ENCODE measurements at places on chromosomes 3 and 15.
A peak's percentile ranks its signal among the peaks of the same experiment; 100 is the strongest.

GRCh38 chr3:50205413-50206276 lies 574 bp downstream of the SLC38A3 start:
- no peak for DNase-seq

DNA sequence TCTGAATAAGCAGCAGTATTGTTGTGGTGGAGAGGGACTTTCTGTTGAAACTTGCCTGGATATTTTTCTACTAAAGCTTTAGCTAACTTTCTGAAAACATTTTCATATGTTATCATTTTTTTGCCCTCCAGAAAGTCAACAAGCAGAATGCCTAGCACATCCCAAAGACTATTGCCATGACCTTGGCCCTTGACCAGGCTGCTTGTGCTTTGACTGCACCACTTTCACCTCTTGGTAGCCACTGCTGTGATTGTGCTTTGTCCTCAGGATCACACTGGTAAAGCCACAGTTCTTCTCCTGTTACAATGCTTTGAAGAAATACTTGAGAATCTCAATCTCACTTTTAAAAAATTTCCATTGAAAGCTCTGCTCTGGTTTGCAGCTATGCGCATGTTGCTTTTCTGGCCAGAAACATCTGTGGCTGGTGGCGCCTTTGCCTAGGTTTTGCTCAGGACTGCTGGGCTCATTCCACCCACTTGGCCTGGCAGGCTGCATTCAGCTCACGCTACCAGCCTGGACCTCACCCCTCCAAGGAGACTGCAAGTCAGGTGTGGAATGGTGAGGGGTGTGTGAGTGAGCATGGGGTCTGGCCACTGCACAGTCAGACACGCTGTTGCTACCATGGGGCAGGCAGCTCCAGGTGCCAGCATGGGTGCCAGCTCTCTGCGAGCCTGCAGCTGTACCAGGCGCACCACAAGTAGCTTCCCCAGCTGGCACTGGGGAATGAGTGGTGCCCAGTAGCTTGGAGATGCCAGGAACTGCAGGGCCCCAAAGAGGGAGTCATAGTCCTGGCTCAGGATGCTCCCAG lies 89.8 kb upstream of the TNFSF10 start:
- no peak for DNase-seq

- DNase-seq: no peak
Measured at GRCh38 chr15:39479911-39480310, 101.0 kb upstream of the THBS1 start.

DNA sequence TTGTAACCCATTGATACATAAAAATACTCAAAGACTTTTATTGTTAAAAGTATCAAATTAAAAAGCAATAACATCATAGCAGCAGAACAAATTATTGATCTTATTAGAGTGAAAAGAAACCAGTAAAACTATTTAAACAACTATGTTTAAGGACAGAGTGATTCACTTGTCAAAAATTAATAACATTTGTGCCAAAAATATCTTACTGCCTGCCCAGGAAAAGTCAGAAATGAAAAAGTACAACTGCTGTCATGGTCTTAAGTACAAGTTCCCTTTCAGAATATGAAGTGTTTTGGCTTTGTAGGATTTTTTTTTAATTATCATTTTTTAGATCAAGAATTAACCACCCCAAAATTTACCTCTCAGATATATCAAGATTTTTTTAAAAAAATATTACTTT lies 3.4 kb downstream of the IFT57 start:
- DNase-seq: no peak

- no peak for DNase-seq
Measured at GRCh38 chr3:32502946-32503286, 264 bp upstream of the CMTM6 start.

DNA sequence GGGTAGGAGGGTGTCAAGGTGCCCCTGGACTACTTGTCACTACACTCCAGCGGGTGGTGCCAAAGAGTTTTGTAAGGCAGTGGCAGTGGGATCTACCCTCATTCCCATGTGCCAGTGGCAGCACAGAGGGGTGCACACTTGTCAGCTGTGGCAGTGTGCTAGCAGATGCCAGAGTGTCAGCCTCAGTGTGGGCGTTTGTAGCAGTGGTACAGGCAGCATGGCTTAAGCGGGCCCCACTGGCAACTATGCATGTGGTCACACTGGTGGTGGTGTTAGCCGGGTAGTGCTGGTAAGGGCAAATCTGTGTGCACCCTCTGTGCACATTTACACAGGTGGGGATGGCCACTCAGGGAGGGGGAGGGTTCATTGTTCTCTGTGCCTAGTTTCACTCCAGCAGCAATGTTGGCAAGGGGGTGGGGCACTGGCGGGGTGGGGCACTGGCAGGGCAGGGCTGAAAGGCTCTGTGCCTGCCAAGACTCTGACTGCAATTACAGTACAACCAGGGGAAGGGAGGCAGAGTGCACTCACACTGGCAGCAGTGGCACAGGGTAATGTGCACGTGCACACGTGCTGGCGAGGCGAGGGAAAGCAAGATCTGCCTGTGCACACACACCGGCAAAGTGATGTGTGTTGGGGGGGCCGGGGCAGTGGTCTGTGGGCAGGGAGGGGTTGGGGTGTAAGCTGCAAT lies 31.8 kb downstream of the MYO9A start:
- DNase-seq: no peak

DNA sequence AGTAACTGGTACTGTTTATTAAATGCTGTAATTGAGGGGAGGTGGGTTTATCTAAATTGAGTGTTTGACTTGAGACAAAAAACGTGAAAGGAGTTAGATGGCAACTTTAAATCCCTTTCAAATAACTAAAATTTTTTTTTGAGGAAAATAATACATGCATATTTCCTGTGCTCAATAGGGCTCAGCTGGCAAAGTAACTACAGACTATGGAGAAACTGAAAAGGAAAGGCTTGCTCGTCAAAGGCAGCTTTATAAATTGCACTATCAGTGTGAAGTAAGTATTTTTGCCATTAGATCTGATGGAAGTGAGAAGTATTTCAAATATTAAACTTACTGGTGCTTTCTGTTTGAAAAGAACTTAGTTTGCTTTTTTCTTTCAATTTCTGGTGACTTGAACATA lies 72.2 kb downstream of the DZIP3 start:
- DNase-seq: no peak

GRCh38 chr3:30618526-30618925 lies 12.1 kb downstream of the TGFBR2 start:
- no peak for DNase-seq

GRCh38 chr3:16551342-16551976 lies 38.0 kb upstream of the RFTN1 start:
- DNase-seq: no peak

GRCh38 chr3:31768479-31769125 lies 212.5 kb downstream of the OSBPL10 start:
- peak; percentile 2 for DNase-seq

DNA sequence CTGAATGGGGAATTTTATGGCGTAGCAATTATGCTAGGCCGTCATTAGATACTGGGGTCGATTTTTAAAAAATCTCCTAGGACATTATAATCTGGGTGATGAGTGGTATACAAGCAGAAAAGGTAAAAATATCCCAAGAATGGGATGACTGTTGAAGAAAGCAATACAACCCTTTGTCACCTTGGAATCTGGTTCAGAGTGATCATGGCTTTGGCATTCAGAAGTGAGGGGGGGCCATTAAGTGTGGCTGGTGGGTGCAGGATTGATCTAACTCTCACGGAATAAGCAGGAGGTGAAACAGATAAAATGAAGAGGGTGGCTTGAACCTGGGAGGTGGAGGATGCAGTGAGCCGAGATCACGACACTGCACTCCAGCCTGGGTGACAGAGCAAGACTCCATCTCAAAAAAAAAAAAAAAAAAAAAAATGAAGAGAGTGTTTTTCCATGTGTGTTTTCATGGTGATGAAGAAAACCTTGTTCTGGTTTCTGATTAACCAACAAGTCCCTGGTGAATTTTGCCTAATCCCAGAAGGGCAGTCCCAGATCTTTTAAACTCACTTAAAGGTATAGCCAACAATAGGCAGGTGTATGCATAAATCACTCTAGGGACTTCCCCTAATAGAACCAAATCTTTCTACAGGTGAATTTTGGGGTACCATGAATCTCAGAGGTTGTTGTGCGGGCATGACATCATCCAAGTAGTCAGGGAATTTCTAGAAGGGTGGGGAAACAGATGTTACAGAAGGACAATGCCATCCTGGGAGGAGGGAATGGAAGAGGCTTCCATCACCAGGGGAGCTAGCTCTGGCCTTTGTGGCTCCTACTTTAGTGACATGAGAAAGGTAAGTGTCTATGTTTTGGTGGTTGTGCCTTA lies 3.1 kb upstream of the RAD54L2 start:
- DNase-seq: no peak

GRCh38 chr3:104855702-104856101 lies 511.0 kb upstream of the ALCAM start:
- no peak for DNase-seq

DNA sequence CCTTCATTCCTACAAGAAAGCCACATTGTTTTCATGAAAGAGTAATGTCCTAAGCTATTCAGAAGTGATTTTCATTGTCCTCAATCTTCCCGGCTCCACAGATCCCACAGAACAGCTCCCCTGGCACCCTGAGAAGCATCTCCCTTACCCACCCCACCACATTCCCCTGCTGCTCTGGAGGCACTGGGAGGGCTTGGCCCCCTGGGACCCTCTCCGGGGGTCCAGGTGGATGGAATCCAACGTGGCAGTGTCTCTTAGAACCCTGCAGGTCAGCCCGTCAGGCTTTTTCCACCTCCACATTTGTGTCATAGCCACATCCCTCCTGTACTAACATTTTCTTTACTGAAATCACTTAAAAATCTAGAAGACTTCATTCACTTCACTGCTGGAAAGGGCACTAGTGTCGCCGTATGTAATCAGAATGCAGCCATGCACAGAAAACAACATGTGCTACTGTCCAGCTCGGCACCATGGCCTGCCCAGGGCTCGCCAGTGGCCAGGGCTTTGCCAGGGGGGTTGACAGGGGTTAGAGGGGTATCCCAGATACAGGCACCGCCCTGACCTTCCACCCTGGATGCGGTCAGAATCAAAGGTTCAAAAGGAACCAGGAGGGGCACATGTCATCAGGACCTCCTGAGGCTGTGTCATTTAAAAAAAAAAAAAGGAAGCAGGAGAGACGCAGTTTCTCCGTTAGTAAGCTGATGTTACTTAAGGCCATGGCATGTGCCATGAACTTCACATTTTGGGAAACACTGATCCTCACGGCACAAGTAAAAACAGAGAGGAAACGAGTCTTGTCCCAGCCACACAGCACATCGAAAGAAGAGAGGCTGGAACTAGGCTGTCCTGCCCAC lies 106.3 kb downstream of the LSM3 start:
- no peak for DNase-seq

- DNase-seq: no peak
Measured at GRCh38 chr3:106176734-106177133, 307.9 kb upstream of the CBLB start.

GRCh38 chr3:16721494-16721893 lies 116.3 kb upstream of the DAZL start:
- DNase-seq: no peak

- DNase-seq: no peak
Measured at GRCh38 chr3:23487015-23487414, 283.9 kb downstream of the UBE2E2 start.

DNA sequence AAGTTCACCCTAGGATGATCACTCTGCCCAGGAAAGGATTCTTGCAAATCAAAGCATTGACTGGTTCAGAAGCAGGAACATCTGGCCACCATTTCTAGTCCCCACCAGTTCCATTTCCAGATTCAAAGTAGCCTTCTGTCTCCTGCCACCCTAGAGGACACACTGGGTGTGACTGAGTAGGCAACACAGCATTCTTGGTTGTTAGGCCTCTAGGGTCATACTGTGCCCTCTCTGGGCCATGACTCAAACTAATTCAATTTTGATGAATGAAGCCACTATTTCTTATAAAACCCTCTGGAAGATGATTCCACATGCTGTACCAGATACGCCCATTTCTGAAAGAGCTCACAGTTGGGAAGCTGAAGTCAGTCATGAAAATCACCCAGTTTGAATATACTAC lies 69.7 kb downstream of the WDR76 start:
- DNase-seq: no peak

GRCh38 chr3:17828388-17828787 lies 86.0 kb upstream of the TBC1D5 start:
- no peak for DNase-seq

- DNase-seq: no peak
Measured at GRCh38 chr3:160608870-160609269, 43.5 kb upstream of the KPNA4 start.

- DNase-seq: peak; percentile 80
Measured at GRCh38 chr3:127964053-127964452, 49.0 kb downstream of the KBTBD12 start.

GRCh38 chr3:38828681-38829080 lies 12.7 kb upstream of the SCN10A start:
- DNase-seq: no peak

GRCh38 chr3:44875596-44875995 lies 1.2 kb downstream of the TGM4 start:
- no peak for DNase-seq

DNA sequence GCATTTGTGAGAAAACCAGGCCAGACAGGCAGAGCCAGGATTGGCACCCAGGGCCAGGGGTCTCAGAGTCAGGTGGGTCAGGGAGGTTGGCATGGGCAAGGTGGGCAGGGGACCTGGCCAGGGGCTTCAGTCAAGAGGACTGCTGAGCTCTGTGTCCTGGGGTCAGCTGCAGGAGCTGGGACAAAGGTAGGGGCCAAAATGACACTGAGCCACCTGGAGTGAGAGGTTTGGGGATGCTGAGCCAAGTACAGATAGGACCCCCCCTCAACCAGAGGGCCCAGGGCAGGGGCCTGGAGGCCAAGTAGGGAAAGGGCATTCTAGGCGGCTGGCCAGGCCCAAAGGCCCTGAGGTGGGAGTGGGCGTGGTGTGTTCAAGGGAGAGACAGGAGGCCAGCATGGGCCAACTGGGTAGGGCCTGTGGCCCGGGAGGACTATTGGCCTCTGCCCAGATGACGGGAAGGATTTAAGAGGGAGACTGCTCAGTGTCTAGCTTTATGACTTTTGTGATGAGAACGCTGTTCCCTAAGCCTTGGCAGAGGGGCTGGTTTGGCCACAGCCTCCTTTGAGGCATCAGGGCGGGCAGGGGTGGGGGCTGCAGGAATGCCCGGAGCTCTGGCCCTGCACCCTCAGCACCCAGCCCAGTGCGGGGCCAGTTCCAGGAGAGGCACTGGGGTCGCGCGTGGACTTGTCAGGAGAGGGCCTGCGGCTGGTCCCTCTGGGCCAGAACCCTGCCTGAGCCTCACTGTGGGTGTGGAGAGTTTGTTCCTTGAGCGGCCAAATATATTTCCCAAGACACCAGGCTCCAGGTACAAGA lies 3.1 kb downstream of the CFAP100 start:
- no peak for DNase-seq

DNA sequence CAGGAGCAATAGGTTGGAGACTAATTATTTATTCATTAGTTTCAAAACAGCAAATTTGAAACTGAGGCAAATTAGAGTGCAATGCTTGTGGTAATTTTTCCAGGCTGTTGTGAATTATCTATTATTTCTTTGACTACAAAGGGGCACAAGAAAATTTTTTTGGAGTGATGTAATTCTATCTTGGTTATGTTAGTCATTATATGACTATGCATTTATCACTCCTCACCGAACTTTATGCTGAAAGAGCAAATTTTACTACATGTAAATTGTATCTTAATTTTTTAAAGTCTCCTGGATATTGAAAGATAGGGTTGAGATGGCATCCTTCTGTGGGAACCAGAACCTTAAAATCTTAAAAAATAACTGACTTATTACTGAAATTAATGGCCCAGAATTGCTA lies 320.0 kb upstream of the ROBO1 start:
- DNase-seq: no peak

- DNase-seq: no peak
Measured at GRCh38 chr15:91522605-91523332, 330.7 kb upstream of the SLCO3A1 start.
